Stimulated activated CD4-positive, alpha-beta T cell treated with anti-CD3 and anti-CD28 coated beads, Interleukin-4, amount 100 ng/mL, for 1 hour (primary cell): ENCODE measurements at places on chromosomes 1 and 21.

- no peak for DNase-seq
Observed at GRCh38 chr1:20885121-20885520, 98.0 kb upstream of the HP1BP3 start.

GRCh38 chr1:157984469-157984868 is 9.0 kb upstream of the KIRREL1 start:
- no peak for DNase-seq

DNA sequence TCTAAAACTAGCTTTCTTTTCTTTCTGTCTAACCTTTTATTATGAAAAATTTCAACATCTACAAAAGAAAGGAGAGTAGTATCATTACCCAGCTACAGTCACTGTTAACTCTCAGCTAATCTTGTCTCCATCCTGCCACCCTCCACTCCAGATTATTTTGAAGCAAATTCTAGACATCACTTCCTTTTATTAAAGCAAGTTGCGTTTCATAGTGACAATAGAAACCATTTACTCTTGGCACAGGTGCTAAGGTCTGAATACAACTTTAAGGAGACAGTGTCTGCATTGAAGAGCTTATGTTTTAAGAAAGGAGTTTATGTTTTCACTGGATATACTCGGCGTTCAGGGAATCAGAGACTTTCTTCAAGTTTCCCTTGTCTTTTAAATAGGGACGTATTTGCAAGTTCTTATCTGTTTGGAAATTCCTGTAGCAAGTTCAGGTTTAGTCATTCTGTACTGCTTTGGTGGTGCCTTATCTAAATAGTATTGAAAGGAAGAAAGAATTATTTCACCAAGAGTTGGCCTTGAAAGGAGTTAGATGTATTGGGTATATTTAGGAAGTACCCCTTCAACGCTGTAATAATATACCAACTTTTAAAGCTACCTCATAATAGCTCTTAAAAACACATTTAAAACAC is 42.7 kb downstream of the ITSN1 start:
- no peak for DNase-seq

GRCh38 chr1:246197076-246197475 is 310.0 kb downstream of the SMYD3 start:
- DNase-seq: no peak

GRCh38 chr21:15566703-15567102 is 163.1 kb upstream of the USP25 start:
- DNase-seq: no peak

DNA sequence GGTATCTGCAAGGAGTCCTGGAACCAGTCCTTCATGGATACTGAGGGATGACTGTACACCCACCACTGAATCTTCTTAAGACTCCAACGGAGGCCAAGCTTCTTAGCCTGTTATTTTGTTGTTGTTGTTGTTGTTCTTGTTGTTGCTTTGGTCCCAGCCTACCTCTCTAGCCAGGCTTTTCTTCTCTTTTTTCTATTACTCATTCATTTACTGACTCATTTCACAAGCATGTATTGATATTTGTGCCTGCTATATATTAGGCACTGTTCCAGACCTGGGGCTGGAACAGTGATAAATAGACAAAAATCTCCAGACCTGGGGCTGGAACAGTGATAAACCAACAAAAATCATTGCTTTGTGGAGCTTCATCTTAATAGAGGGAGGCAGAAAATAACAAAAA is 20.4 kb downstream of the CENPF start:
- no peak for DNase-seq

DNA sequence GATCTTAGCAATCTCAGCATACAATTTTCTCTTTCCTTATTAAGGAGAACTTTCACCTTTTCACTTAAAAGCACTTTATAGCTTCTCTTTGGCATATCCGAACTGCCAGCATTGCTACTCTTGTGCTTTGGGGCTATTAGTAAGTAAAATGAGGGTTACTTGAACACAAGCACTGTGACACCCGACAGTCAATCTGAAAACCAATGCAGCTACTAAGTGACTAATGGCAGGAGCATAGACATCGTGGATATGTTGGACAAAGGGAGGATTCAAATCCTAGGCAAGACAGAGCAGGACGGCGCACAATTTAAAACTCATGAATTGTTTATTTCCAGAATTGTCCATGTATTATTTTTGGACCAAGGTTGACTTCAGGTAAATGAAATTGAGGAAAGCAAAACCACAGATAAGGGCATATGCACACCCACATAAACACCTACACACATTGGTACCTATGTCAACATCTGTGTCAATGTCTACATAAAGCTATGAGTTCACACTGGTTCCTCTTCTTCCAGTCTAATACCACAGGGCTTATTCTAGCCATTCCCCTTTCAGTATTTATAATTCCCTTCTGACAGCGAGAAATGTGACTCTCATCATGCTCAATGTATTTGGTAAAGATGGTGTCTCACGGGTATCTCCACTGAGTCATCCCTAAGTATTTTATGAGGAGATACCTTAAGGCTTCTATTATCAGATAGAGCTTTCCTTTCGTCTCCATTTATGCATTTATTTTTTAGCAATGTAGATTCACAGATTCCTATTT is 75.3 kb upstream of the RALGPS2 start:
- DNase-seq: no peak

- DNase-seq: no peak
Observed at GRCh38 chr1:208510192-208510952, 266.2 kb upstream of the PLXNA2 start.

GRCh38 chr1:234731569-234732085 is 121.6 kb upstream of the IRF2BP2 start:
- peak; percentile 12 for DNase-seq

GRCh38 chr1:227805606-227806197 is 9.8 kb upstream of the PRSS38 start:
- DNase-seq: no peak

- no peak for DNase-seq
Observed at GRCh38 chr1:118578276-118578675, 393.2 kb upstream of the SPAG17 start.

- no peak for DNase-seq
Observed at GRCh38 chr1:55588309-55588708, 373.1 kb upstream of the USP24 start.

- peak; percentile 78 for DNase-seq
Observed at GRCh38 chr1:38029685-38030511, 16.7 kb downstream of the POU3F1 start.

DNA sequence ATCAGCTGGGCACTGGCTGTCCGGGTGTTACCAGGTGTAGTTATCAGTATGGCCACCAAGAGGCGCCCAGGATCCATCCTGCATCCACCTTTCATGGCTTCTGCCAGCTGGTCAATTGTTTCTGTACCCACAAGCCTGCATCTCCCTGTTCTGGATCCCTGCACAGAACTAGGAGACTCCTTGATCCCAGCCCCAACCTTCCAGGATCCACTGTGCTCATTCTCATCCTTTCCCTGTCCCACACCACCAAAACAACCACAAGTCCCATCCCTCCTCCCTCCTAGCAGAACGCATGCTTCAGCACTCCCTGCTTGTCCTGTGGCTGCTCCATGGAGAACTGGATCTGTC is 27.2 kb upstream of the FOXE3 start:
- peak; percentile 42 for DNase-seq

- no peak for DNase-seq
Observed at GRCh38 chr1:59771361-59771760, 43.4 kb upstream of the HOOK1 start.

GRCh38 chr1:186481303-186481888 is 20.5 kb upstream of the PDC start:
- no peak for DNase-seq

DNA sequence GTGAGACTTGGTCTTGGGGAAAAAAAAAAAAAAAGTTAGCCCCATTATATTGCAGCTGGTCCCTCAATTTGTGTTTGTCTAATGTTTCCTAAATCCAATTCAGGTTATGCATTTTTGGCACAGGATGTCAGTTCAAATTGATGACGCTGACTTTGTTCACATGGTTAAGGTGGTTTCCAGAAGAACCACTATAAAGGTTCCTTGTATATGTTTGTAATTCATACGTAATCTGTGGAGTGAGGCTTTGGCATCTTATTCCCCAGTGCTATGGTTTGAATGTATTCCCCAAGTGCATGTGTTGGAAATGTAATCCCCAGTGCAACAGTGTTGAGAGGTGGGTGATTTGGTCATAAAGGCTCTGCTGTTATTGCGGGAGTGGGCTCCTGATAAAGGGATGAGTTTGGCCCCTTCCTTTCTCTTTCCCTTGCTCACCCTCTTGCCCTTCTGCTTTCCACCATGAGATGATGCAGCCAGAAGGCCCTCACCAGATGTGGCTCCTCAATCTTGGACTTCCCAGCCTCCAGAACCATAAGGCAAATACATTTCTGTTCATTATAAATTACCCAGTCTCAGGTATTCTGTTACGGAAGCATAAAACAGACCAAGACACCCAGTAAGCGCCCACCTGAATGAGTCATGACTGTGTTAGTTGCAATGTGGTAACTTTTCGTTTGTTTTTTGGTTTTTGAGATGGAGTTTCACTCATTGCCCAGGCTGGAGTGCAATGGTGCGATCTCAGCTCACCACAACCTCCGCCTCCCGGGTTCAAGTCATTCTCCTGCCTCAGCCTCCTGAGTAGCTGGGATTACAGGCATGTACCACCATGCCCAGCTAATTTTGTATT is 19.5 kb upstream of the HLCS start:
- DNase-seq: no peak

DNA sequence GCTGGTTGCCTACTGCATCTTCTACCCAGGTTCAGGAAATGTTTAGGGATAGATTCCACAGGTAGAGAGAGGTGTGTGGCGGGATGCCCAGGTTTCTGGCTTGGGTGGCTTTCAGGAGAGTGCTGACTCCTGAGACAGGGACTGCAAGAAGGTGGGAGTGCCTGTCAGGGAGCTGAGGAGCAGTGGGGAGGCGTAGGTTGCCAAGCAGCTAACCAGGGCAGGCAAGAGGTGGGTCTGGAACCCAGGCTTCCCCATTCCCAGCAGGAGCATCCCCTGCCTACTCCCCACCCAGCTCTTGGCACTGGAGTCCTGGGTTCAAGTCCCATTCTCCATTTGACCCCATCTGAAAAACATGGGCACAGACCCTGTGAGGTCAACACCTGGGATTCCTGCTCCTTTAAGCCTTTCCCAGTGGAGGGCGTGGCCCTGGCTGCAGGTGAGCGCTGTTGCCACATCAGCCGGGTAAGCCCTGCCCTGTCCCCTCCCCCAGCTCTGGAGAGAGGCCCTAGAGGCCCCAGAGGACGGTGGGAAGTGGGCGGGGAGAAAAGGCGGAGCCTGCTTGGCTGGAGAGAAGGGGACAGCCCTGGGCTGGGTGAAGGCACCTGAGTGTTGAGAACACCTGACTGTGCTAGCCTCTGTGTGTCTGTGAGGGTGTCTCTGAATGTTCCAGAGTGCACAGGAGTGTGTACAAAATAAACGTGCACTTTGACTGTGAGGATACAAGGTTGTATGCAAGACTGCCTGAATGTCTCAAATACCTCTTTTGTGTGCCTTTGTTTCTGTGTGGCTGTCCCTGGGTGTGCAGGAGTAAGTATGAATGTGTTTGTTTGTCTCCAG is 14.0 kb upstream of the SYNC start:
- peak; percentile 59 for DNase-seq
